ENCODE measurements at places on chromosomes 3 and 15. TPM values are rescaled to one million over a fixed set of nuclear protein-coding genes. Genes with fewer than 3 reads are reported as not detected.

- peak; percentile 62 for DNase-seq
- H3K36me3 ChIP-seq, result no peaks in the 10 kb centered on the region
- H3K27ac ChIP-seq, result no peak overlapping the region
- H3K27me3 ChIP-seq, result no peaks in the 10 kb centered on the region
- no peak overlapping the region for H3K4me3 ChIP-seq
Observed at GRCh38 chr3:168002786-168003368, 92.8 kb downstream of the GOLIM4 start.

GRCh38 chr3:73716418-73716817 is 91.7 kb upstream of the PDZRN3 start:
- H3K27me3 ChIP-seq, result no peaks in the 10 kb centered on the region
- H3K36me3 ChIP-seq, result no peaks in the 10 kb centered on the region
- no peak overlapping the region for H3K4me3 ChIP-seq
- DNase-seq, result peak; percentile 56
- no peak overlapping the region for H3K27ac ChIP-seq
- peaks cover 11% of the 10 kb centered on the region for H3K4me1 ChIP-seq

GRCh38 chr3:8749316-8749715 is 15.7 kb downstream of the CAV3 start:
- no peaks in the 10 kb centered on the region for H3K27me3 ChIP-seq
- no peaks in the 10 kb centered on the region for H3K4me1 ChIP-seq
- DNase-seq, result no peak
- H3K4me3 ChIP-seq, result no peak overlapping the region

- H3K4me3 ChIP-seq, result no peak overlapping the region
- no peaks in the 10 kb centered on the region for H3K27me3 ChIP-seq
- H3K27ac ChIP-seq, result no peak overlapping the region
Observed at GRCh38 chr15:34085746-34086145, 15.9 kb downstream of the EMC7 start.

DNA sequence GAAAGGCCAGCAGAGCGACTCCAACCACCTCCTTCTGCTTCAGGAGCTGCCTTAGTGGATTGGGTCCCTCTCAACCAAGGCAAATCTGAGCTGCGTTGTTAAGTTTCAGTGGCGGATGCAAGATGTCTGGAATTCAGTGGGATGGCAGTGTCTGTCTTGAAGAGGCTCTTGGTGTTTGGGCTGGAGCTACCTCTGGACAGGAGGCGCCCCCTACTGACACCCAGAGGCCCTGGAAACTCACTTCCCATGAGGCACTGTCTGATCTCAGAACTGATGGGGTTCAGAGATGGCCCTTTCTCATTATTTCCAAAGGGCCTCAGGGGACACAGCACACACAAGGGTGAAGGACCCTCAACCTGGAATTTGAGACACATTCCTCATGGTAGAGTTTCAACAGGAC is 6.0 kb upstream of the SLC28A1 start:
- no peak overlapping the region for H3K27ac ChIP-seq
- peak; percentile 23 for DNase-seq
- no peak overlapping the region for H3K4me3 ChIP-seq
- no peaks in the 10 kb centered on the region for H3K36me3 ChIP-seq
- no peaks in the 10 kb centered on the region for H3K4me1 ChIP-seq
- no peaks in the 10 kb centered on the region for H3K27me3 ChIP-seq

DNA sequence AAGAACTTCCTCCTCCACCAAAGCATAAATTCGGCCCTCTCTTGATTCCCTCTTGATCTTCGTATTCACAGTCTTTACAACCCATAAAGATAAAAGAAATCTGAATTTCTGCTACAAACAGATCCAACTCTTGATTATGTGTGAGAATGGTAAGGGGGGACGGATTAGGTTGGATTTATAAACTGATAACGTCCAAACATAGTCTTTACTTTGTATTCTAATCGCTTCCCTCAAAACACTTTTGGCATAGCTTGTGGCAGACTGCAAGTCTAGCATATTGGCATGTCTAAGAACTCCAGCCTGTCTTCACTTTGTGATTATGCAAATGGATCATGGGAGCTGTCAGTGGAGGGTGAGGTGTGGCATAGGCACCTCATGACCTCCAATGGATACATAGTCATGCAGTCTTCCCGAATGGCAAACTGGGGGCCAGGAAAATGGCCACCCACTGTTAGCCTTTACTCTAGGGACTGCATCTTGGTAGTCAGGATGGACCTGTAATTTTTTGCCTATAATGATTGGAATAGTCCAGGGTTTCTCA is 24.3 kb upstream of the GPR171 start:
- H3K36me3 ChIP-seq, result no peaks in the 10 kb centered on the region
- H3K4me3 ChIP-seq, result no peak overlapping the region
- no peak for DNase-seq
- peak overlapping the region; percentile 96 for H3K27ac ChIP-seq
- no peaks in the 10 kb centered on the region for H3K27me3 ChIP-seq
- peaks cover 35% of the 10 kb centered on the region for H3K4me1 ChIP-seq

DNA sequence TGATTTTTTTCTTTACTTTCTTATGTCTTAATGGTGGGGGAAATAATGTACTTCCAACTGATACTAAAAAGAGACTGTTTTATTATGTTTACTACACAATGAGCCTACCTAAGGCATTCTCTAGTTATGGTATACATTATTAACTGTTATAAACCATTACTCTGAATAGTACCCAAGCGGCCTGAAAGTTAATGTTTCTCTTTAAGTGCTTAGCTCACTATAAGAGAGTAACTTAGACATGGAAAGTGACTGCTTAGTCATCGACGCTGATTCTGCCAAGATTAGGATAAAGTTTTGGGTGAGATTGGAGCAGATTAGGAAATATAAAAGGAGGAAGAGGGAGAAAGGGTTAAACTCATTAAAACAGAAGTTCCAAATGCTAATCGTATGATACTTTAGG is 365.0 kb downstream of the NLGN1 start:
- no peaks in the 10 kb centered on the region for H3K27me3 ChIP-seq
- no peaks in the 10 kb centered on the region for H3K36me3 ChIP-seq
- H3K27ac ChIP-seq, result no peak overlapping the region
- peak; percentile 31 for DNase-seq

DNA sequence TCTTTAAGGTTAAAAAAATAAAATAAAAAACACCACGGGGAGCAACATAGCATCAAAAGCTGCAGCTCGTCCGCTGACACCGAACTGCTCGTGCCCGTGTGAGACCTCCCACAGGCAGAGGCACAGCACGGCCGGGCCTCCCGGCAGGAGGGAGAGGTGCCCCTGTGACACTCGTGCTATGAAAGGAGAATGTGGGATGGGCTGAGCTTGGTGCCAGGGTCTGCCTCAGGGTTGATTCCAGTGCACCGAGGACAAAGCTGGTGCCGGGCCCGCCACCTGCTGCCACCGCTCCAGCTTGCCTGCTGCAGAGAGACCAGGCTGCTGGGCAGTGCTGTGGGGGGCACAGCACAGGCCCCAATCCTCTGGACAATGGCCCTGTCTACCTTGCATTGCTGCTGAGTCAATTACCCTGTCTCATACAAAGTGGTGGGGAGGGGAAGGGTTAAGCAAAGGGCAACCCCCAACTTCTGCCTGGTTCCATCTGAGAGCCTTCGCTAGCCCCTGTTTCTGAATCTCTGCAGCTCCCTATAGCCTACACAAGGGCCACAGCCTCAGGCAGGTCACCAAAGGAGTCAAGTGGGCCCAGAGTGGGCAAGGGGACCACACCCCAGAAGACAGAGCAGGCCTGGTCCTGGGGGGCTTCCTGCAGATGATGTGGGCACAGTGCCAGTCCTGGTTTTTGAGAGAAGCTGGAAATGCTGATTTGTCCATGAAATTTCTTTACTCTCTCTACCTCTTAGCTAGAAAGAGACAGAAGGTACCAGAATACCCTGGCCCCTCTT is 74.0 kb upstream of the SNRPA1 start:
- H3K4me1 ChIP-seq, result no peaks in the 10 kb centered on the region
- H3K4me3 ChIP-seq, result no peak overlapping the region
- no peaks in the 10 kb centered on the region for H3K36me3 ChIP-seq
- H3K27ac ChIP-seq, result no peak overlapping the region
- H3K27me3 ChIP-seq, result peaks cover 7% of the 10 kb centered on the region

DNA sequence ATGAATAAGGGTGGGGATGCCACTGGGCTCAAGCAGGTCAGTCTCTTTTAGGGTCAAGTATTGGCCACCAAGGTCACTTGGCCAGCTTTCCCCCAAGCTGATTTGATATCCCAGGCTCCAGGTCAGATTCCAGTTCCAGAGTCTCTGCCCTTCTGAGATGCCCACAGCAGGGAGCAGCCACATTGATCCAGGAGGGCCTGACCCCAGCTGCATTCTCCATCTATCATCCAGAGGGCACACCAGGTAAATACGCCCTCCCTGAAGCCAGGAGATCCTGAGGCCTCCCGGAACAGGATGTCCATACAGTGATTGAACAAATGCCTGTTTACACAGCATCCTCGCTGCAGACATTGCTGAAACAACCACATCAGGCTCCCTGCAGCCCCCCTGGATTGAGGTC is 264.6 kb upstream of the TLE3 start:
- H3K36me3 ChIP-seq, result no peaks in the 10 kb centered on the region
- no peak overlapping the region for H3K4me3 ChIP-seq
- peaks cover 3% of the 10 kb centered on the region for H3K27me3 ChIP-seq

DNA sequence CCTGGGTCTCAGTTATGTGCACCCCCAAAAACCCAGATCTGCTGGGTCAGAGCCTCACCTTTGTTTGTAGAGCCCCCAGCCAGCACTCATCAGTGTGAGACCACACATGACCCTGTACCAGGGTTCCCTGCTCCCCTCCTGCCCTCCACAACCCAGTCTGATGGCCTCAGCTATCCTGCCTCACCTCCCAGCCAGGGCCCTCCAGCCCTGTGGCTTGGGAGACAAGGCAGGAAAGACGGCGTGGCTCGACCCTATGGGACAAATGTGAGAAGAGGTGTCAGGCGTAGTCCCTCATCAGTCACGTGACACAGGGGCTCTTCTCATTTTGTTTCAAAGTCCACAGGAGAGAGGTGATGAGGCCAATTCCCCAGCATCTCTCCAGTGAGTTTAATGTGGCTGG is 28.3 kb upstream of the PRR23E start:
- DNase-seq, result no peak
- H3K4me1 ChIP-seq, result no peaks in the 10 kb centered on the region
- no peak overlapping the region for H3K4me3 ChIP-seq

GRCh38 chr3:55647670-55648069 is 160.6 kb upstream of the WNT5A start:
- H3K27ac ChIP-seq, result no peak overlapping the region
- peaks cover 8% of the 10 kb centered on the region for H3K27me3 ChIP-seq
- H3K36me3 ChIP-seq, result no peaks in the 10 kb centered on the region
- H3K4me1 ChIP-seq, result no peaks in the 10 kb centered on the region

WDR5B gene
- 3.9 TPM for total RNA-seq

DALRD3 gene
- total RNA-seq, result 18.5 TPM

SPINK8 gene
- total RNA-seq, result not detected

NMNAT3 gene
- 2.5 TPM for total RNA-seq

ECE2 gene
- not detected for total RNA-seq

UNC13C gene
- total RNA-seq, result 0.18 TPM

RARRES1 gene
- total RNA-seq, result 3.2 TPM

Measured in astrocyte (in vitro differentiated cells and primary cell).